ENCODE measurements at places on chromosomes 6 and 20.

GRCh38 chr6:75128878-75129570, 76.8 kb downstream of the COL12A1 start:
- no peak for DNase-seq

DNA sequence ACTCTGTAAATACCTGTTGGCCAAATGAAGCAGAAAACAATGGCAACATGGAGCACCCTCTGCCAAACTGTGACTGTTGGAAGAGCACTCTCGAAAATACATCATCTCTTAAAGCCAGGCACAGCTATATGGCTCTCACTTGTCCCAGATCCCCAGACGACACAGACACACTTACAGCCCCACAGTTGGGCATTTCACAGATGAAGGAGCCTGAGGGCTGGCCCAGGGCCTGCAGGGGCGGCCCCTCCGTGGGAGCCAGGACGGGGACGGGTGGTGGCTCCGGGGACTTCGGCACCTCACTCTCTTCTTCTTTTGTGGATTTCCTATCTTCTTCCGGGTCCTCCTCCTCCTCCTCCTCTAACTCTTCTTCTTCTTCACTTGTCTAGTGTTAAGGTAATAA, 18.4 kb upstream of the MRPS10 start:
- DNase-seq = no peak

GRCh38 chr20:46275091-46275490, 33.2 kb downstream of the CDH22 start:
- no peak for DNase-seq

- peak; percentile 97 for DNase-seq
Measured at GRCh38 chr6:97947841-97948240, 664.8 kb upstream of the MMS22L start.

GRCh38 chr6:169101036-169101805, 152.4 kb downstream of the THBS2 start:
- no peak for DNase-seq

GRCh38 chr6:103273048-103273447, 1586.7 kb downstream of the HACE1 start:
- peak; percentile 10 for DNase-seq

DNA sequence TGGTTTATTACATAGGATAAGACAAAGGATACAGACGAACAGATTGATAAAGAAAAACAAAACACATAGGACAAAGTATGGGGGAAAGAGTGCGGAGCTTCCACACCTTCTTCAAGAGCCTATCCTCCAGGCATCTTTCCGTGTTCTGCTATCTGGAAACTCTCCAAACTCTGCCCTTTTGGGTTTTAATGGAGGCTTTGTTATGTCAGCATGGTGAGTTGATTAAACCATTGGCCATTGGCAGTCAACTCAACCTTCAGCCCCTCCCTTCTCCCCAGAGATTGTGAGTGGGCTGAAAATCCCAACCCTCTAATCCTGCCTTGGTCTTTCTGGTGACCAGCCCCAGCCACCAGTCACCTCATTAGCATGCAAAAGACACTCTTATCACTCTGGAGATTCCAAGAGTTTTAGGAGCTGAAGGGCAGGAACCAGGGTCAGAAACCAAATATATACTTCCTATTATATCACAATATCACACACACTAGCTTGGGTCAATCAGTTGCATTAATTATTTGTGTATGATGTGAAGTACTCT, 23.8 kb downstream of the HLA-DOB start:
- DNase-seq = no peak

Measured in NCI-H226 (cell line).